ENCODE measurements at places on chromosomes 2 and 18. TPM values are rescaled to one million over a fixed set of nuclear protein-coding genes. Genes with fewer than 3 reads are reported as not detected.

Gene SERPINB3
- total RNA-seq, result 0.07 TPM

Gene PTCD3
- 71.9 TPM for total RNA-seq

Gene OTOS
- not detected for total RNA-seq

Gene NPHP1
- 3.9 TPM for total RNA-seq
